Kidney epithelial cell (primary cell): ENCODE measurements at places on chromosomes 3 and 15. TPM values are rescaled to one million over a fixed set of nuclear protein-coding genes. Genes with fewer than 3 reads are reported as not detected.

DNA sequence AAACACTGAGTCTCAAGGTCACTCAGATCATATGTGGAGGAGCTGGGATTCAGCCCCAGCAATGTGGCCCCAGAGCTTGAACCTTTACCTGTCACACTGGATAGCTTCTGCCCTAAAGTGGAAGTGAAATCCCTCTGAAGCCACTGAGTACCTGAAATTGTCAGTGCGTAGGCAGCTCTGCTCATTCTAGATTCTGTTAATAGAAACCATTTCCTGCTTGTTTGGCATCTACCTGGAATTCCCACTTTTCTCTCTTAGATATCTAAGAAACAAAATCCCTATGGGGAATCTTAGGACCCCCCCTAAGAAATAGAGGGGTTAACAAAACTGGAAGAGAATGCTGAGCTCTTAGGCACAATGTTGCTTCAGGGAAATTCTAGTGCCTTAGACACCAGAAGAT lies 29.8 kb downstream of the FBXL22 start:
- DNase-seq = no peak

DNA sequence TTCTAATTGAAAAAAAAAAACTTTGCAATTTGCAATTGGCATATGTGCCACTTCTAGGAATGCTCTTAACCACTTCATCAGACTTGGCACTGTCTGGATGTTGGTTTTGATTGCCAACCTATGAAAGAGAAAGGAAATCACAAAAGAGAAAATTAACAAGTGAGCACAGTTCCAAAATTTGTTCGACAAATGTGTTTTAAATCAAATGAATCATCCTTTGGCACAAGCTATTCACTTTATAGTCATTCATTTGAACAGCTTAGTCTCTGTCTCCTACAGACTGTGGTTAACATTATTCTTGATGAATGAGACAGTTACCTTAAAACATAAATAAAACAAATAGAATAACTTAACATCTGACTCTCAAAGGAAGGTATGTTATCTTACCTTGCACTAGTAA lies 265.0 kb downstream of the EPHA3 start:
- no peak for DNase-seq

GRCh38 chr15:25172691-25173090 lies 217.9 kb downstream of the SNRPN start:
- DNase-seq = no peak

DNA sequence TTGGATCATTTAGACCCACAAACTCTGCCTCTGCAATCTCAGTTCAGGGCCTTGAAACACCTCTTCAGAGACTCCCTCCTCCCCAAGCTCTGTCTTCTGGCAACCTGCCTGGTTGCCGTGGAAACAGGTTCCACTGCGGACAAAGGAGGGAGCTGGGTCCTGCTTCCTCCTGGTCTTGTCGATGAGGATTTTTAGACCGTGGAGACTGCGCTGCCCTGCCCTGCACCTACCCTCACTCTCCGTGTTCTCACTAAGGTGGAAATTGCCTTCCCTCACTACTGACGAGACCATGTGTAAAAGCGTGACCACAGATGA lies at the start of gene RTP1:
Gene RTP1, plus strand, starts transcription at position 152 of the 315 bp plus-strand sequence. Its CDS starts 30 bp downstream, at position 182.
- no peak for DNase-seq

The GABRR3 gene
- not detected in 2 replicates for total RNA-seq

The IQCF5 gene
- total RNA-seq = not detected in 2 replicates

The SLC7A14 gene
- total RNA-seq = 0.07 TPM in 1 of 2 replicates, not detected in the other
